ENCODE measurements at places on chromosomes 16 and 17.

DNA sequence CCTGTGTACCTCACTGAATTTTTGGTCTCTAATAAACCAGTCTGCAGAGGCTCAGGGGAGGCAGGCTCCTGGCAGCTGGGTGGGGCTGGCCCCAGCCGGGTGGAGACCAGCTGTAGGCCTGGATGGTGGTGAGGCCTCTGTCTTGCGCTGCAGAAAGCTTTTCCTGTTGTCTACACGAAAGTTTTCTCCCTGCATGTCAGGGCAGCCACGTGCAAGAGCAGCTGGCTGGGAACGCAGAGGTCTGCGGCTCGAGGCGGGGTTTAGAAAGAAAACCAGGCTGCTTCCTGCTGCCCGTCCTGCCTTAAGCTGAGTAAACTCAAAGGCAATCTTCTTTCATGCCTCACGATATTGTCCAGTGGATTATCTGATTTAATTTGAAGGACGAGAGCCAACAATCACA lies 2.4 kb downstream of the SERPINF1 start:
- DNase-seq = peak; percentile 62

GRCh38 chr16:84617041-84617790 lies 662 bp downstream of the COTL1 start:
- no peak for DNase-seq

- no peak for DNase-seq
These were observed 46.3 kb downstream of the METRNL start for GRCh38 chr17:83125515-83126274.

- no peak for DNase-seq
These were observed 187.0 kb downstream of the BCAS3 start for GRCh38 chr17:60864708-60865005.

- DNase-seq = no peak
These were observed 52.1 kb upstream of the TNRC6A start for GRCh38 chr16:24677388-24677787.

DNA sequence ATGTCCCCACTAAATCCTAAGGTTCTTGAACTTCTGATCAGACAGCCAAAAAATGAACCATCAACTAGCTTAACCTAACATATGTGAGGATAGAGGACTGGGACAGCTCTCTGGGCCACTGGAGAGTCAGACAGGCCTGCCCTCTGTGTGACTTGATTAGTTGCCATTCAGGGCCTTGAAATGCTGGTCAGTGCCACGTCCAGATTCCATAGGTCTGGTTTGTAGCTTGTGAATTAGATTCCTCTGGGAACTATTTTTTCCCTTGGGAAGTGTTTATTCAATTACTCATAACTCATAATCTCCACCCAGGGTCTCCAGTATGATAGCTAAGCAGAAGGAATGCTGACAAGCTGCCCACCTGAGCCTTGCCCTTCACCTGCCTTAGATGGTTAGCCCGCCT lies 48.2 kb downstream of the IGF2BP1 start:
- no peak for DNase-seq

DNA sequence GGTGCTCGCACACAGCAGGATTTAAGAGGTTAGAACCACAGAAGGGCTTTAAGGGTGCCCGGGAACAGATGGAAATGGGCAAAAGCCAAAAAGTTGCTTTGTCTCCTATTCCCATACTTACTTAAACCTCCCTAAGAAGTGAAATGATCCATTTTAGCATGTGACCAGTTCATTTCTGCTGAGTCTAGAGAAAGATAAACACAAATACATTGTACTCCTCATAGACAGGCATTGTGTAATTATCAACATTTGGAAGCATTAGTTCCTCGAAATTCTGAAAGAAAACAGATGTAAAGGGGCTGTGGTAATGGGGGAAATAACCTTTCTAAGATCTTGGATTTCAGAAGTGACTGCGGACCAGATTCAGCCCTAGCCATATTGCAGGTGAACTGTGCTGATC lies 178.3 kb downstream of the CYB561 start:
- no peak for DNase-seq

Data from hematopoietic multipotent progenitor cell treated with erythropoietin and hydrocortisone succinate and interleukin-3 and kit ligand, for 17 days (in vitro differentiated cells).